ENCODE measurements at places on chromosomes 13 and 19. TPM values are rescaled to one million over a fixed set of nuclear protein-coding genes. Genes with fewer than 3 reads are reported as not detected.
A peak's percentile ranks its signal among the peaks of the same experiment; 100 is the strongest.

TDRD12 gene
- 0.29 TPM for total RNA-seq

NXNL1 gene
- total RNA-seq = not detected

GRCh38 chr13:41694545-41695301, 237.4 kb downstream of the RGCC start:
- DNase-seq = peak; percentile 92

GRCh38 chr13:35964863-35965180, 166.4 kb downstream of the DCLK1 start:
- DNase-seq = no peak

SPACA4 gene
- not detected for total RNA-seq

DNA sequence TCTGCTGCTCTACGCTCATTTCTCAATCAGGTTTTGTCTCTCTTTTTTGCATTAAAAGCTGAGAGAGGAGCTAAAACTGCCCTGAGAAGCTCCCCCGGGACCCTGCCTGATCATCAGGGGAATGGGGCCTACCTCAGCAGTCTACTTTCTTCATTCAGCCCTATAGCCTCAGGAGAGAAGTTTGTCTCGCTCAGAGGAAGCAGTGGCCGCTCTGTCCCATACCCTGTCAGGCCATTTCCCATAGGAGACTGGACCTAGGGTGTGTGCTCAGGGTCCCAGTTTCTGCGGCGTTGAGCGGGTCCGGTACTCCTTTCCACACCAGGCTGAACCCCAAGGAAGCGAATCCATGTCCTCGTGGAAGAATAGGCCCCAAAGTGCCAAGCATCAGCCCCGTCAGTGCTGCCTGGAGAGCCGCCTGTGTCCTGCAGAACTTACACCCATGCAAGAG, 21.7 kb downstream of the UBE2L5 start:
- DNase-seq = no peak

DNA sequence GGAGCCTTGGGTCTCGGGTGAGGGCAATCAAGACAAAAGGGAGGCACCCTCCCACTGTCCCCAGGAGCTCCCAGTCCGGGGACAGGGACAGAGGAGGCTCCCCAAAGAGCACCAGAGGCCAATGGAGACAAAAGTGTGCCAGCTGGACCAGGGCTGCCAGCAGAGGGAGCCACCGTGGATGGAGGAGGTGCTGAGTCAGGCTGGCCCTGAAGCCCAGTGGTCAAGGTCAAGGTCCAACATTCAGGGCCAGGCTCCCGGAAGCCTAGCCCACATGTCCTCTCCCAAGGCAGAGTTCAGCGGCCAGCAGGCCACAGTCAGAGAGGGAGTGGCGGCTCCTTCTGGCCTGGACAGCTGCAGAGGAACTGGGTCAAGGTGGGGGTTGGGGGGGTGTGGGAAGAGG, 8.4 kb downstream of the COL5A3 start:
- no peak for DNase-seq

- DNase-seq = no peak
Measured at GRCh38 chr13:98129059-98129746, 13.7 kb upstream of the FARP1 start.

OR7D4 gene
- total RNA-seq = not detected

SHISA7 gene
- not detected for total RNA-seq

GRCh38 chr19:947090-947706, 21.4 kb downstream of the ARID3A start:
- DNase-seq = no peak

DNA sequence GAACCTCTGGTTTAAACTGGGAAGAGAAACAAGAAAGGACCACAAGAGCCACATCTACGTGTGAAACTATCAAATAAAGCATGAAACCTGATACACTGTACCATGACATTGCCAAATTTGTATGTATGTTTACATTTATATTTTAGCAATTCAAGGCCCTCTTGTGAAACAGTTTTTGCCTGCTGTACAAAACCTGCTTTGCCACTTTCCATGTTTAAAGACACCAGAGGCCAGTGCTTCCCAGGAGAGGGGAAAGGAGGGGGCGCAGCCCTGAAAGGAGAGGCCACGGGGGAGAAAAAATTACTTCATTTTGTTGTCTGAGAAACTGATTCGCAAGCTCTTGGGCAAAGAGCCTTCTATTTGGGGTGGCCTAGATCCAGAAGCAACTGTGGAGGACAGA, 124.8 kb downstream of the DCLK1 start:
- no peak for DNase-seq

ZNF584 gene
- 7.1 TPM for total RNA-seq

GRCh38 chr13:47917022-47917574, 84.0 kb downstream of the SUCLA2 start:
- DNase-seq = no peak

DNA sequence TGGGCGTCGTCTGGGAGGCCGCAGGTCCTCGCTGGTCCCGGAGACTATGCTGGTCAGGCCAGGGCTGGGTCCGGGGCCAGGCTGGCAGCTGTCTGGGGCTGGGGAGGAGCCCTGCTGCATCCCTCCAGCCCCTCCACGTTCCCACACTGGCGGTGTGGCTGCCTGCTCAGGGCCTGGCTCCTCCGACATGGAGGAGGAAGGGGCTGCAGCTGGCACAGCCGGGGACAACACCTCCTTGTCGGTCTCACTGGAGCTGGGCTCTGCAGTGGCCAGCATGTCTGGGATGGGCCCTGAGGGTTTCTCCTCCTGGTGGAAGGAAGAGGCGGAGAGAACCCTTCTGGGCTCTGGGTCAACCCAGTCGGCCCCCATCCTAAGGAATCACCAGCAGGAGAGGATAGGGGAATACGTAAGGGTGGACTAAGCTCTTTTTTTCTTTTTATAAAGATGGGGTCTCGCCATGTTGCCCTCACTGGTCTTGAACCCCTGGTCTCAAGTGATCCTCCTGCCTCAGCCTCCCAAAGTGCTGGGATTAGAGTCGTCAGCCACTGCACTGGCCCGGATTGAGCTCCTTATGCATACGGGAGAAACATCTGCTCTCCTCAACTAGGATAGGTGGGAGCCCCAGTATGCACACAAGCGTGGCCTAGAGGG, 806 bp downstream of the ZNF414 start:
- DNase-seq = no peak

- DNase-seq = no peak
Measured at GRCh38 chr19:9076901-9077300, 10.0 kb upstream of the OR1M1 start.

- DNase-seq = no peak
Measured at GRCh38 chr19:29841559-29842367, 30.0 kb downstream of the CCNE1 start.

DNA sequence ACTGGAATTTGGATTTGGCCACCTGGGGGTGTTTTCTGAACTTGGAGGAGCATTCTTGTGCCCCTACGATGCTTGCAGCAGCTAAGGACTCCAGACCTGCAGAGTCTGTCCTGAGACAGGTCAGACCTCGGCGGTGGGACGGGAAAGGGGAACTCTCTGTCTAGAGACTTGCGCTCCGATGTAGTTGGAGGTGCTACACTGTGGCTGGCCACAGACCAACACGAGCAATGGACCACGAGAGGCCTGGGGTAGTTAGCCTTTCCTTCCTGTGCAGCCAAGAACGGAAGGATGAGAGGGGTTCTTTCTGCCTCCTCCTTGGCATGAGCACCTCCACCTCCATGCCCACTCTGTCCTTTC, 5.9 kb upstream of the GRAMD1A start:
- no peak for DNase-seq

DNA sequence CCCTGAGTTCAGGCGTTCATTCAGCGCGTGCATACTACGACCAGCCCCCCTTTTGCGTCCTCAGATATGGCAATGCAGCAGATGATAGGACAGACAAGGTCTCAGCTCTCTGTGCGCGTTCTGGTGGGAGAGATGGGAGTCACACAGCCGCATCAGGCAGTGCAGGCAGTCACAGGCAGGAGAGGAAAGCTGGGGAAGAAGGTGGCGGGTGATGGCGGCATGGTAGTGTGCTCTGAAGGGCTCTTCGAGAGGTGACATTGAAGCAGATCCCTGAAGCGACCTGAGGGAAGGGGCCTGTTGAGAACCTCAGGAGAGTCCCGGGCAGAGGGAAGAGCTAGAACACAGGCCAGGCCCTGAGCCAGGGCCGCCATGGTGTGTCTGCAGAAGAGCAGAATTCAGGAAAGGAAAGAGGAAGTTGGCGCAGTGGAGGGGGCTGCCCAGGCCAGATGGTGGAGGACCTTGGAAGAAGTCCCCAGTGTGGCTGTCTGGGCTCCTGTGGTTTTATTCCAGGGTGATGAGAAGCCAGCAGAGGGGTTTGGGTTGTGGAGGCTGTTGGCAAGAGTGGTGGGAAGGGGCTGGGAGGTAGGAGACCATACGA, 3.5 kb downstream of the USF2 start:
- no peak for DNase-seq

GRCh38 chr13:98976338-98976737, 1.5 kb downstream of the DOCK9 start:
- DNase-seq = no peak

SEMA6B gene
- 0.13 TPM for total RNA-seq

DNA sequence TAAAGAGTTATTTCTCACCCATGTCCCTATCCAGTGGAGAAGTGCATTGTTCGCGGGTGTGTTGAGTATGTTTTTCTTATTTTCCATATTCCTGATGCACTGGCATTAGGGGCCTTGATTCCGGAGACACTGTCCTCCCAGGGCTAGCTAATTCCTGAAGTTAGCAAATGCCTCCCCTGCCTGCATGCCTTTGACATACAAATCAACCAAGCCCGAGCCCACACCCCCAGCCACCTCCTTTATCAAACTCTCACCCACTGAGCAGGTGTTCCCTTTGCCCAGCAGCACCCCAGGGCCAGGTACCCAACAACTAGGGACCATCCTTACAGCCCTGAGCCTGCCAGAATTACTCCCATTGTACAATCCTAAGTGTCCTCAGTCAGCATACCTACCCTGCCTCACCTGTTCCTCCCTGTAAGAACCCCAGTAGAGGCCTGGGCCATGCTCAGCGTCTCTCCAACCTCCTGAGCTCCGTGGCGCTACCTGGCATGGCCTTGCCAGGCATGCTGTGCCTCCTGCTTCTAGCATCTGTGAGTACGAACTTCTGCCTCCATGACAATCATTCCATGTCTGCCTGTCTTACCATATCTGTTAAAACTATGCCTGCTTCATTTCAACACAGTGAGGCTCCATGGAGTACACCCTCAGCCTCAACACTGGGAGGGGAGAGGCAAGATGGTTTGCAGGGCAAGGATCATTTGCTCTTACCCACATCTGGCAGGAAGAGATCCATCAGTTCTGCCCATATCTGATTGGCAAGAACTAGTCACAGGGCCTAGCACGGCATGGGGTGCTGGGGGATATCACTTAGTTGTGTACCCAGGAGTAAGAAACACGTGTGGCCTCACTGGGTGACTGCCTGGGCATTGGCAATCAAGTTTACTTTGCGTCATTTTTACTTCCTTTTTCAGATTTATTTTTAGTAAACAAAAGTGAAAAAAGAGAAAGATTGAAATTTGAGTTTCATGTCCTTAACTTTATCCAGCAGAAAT, 203.9 kb downstream of the SHISA2 start:
- DNase-seq = no peak

DNA sequence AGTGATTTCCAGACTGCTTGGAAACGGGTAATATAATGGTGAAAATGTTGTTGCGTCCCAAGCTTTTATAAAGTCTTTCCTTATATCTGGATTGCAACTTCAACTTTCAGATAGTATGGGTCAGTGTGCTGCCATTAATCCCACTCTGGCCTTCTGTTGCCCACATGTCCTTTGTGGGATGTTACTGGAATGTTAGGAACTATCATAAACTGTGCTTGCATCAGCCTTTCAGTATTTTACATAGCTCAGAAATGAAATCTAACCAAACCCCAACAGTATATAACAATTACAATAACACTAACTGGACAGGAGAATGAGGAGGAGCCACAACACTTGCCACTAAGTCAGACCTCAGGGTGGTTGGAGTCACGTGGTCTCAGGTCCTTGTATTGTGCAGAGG, 78.9 kb downstream of the LNX2 start:
- DNase-seq = no peak

Data from kidney epithelial cell (primary cell).